ENCODE measurements at places on chromosomes 7 and 10.

DNA sequence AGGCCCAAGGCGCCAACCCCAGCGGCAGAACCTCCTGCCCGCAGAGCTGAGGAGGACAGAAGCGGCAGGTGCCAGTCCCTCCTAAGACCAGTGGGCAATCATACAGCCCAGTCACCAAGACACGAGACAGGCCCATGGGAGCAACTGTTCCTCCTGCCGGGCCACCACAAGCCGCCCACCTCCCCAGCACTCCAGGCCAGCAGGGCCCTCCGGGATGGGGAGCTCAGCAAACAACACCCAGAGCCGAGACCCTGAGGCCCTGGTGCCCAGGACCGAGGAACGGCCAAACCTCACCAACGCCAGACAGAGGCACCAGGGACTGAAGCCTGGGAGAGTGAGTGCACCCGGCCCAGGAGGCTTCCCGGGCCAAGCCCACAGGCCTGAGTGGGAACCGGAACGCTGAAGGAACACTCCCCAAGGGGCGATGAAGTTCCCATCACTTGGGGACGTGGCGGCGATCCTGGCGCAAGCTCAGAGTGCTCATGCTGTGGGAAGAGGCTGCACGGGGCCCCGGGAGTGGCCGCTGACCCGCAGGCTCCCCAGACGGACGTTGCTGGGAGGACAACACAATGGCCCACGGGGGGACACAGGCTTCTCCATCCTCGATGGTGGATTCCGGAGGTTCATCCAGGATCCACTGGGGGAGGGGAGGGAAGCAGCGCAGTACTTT is 35.1 kb downstream of the GPER1 start:
- DNase-seq = no peak

DNA sequence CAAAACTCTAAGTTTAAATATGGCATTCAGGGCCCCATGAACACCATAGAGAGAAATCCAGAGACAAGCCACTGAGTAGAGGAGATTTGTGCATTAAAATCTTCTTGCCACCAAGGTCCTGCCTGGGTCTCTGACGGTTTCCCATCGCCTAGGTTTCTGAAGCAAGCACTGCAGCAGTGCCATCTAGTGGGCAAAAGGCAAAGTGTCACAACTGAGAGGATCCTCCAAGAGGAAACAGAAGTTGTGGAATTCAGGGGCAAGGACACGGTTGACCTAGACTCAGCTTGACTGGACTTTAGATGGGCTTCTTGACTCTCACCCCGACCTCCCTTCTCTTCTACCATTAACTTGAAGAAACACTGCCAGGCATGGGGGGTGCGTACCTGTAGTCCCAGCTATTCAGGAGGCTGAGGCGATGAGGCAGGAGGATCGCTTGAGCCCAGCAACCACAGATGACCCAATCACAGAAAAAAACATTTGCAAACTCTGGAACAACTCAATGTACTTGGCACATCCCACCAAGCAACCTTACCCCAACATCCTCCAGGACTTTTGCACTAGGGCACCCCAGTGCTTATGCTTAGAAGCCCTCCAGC is 604.1 kb downstream of the GALNT17 start:
- DNase-seq = peak; percentile 73

GRCh38 chr7:82390936-82391335 is 52.6 kb downstream of the CACNA2D1 start:
- DNase-seq = no peak

DNA sequence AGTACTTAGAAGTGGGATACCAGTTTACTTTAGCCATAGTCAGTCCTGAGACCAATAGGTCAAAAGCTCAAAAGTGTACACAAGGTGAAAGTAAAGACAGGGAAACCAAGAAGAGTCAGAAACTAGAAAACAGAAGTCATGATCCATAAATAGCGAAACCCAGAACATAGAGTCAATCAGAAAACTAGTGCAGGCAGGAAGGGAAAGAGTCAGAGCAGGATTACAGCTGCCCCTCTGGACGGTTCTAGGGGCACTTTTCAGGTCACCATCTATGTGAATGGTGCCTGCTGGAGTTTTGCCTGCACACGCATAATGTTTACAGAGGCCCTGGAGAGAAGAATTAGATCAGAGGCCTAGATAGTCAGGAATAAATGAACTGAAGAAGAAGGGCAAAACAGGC is 22.4 kb upstream of the DMTF1 start:
- DNase-seq = no peak
